ENCODE measurements at places on chromosomes 5 and 9.

GRCh38 chr5:112492291-112492690, 73.2 kb upstream of the EPB41L4A start:
- peak; percentile 5 for DNase-seq

GRCh38 chr9:127428348-127428747, 4.2 kb downstream of the ZNF79 start:
- DNase-seq = no peak

- no peak for DNase-seq
These were observed 110.6 kb upstream of the FER start for GRCh38 chr5:108637134-108637533.

- DNase-seq = peak; percentile 41
These were observed 59.5 kb downstream of the HSPA4 start for GRCh38 chr5:133111299-133111698.

DNA sequence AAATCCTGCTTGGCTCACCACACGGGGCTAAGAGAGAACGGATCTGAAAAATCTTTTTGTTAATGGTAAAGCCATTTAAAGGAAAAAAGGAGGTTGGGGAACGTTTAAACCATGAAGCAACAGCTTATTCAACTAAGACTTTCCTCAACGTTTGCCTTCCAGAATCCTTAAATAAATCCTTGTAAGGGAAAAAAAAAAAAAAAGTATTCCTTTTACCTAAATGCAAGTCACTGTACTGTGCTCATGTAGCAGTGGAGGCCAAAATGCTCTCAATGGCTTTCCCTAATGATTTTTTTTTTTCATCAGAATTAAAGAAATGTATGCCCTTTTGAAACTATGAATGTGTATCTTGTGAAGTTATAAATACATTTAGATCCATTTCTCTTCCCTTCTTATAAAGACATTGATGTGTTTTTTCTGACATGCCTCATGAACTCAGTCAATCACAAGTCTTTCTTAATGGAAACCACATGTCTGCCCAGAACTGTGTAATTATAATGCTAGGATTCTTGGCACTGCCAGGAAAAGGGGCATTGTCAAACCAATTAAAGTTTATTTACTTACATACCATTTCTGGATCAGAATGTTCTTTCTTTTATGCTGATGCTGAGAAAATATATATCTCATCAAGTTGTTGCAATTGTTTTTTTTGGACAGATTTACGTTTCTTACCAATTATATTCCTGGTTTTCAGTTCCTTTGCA, 107.5 kb downstream of the EBF1 start:
- peak; percentile 92 for DNase-seq

DNA sequence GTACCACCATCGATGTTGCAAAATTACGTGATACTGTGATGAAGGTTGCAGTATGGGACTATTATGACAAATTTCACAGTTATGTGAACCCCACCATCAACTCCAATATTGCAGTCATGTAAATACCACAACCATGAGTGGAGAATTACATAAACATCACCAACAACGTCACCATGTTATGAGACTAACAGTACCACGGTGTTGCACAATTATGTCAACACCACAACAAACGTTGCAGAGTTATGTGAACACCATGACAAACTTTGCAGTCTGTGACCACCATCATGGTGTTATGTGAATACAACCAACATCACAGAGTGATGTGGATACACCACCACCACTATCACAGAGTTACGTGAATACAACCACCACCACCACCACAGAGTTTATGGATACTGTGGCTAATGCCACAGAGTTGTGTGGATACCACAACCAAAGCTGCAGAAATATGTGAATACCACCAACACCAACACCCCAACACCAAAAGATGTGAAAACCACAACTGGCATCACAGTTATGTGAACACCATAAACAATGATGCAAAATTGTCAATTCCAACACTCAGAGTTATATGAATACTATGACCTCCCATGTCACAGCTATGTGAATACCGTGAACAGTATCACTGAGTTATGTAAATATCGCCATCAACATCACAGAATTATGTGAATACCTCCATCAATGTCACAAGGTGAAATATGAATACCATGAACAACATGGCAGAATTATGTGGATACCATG, 62.4 kb downstream of the SHC3 start:
- no peak for DNase-seq

GRCh38 chr5:127418974-127419682, 98.3 kb upstream of the PRRC1 start:
- no peak for DNase-seq

DNA sequence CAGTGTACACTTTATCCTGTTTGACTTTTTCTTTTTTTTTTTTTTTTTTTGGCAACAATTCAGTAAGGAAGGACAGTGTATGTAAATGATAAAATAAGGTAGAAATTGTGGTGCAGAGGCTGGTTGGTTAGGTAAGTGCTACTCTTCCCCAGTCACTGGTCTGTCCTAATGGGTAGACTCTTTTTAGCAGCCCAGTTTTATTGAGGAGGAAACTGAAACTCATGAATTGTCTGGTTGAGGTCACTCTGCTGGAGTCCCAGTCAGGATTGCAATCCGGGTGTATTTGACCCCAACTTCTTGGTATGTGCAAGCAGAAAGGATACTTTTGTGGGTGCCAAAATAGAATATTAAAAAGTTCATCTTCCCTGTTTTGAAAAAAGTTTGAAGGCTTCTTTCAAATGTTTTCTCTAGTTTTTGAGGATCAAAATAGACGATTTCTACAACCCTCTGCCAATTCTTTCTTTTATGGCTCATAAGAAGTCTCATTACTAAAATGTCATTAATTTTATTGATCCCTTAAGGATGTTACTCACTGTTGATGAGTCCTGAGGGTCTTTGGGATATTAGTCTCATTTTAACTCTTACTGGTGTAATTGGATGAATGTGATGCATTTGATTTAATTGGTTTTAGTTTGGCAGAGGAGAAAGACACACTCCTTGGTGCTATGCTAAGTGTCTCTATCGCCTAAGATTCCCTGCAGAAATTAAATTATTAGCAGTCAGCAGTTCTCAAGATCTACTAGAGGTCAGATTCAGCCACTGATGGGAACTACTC, 171.9 kb downstream of the KDM4C start:
- DNase-seq = no peak

- no peak for DNase-seq
These were observed 43.1 kb downstream of the LHX2 start for GRCh38 chr9:124054582-124055227.

DNA sequence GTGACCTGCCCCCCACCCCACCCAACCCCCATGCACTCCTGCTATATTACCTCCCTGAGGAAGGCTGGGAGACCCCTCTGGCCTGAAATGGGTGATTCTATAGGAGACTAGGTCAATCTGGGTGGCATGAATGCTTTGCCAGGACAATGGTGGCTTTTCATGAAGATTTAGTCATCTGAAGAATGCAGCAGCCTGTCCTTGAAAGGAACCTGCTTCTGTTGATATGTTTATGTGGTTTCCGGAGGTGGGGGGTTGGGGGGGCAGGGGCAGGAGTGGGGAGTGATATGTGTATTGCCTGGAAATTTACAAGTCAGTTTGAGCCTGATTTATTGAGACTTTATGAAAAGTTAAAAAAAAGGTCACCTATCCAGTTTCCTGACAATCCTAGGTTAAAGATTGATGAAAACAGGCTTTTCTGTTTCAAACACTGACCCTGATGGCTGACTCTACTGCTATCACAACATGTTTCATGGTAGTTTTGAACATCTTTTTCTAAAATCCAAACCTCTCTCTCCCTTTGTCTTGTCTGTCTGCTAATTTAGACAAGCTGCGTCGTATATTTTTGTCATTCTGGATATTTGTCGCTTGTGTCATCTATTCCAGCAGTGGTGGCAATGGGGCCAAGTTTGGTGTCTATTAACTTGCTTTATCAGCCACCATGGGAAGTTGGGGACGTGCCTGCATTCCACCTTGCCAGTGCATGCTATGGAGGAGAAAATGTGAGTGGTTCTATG, 153.7 kb upstream of the EGFLAM start:
- DNase-seq = no peak

DNA sequence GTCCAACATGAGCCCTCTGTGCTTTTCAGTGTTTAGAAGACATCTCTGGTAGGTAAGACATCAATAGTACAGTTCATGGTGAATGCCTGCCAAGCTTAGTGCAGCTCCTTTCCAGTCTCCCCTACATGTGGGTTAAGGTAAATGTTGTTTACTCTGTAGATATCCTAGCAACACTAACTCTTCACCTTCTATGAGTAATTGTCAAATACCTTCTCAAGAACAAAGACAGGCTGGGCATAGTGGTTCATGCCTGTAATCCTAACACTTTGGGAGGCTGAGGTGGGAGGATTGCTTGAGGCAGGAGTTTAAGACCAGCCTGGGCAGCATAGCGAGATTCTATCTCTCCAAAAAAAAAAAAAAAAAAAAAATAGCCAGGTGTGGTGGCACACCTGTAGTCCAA, 18.7 kb upstream of the RASGRF2 start:
- no peak for DNase-seq

DNA sequence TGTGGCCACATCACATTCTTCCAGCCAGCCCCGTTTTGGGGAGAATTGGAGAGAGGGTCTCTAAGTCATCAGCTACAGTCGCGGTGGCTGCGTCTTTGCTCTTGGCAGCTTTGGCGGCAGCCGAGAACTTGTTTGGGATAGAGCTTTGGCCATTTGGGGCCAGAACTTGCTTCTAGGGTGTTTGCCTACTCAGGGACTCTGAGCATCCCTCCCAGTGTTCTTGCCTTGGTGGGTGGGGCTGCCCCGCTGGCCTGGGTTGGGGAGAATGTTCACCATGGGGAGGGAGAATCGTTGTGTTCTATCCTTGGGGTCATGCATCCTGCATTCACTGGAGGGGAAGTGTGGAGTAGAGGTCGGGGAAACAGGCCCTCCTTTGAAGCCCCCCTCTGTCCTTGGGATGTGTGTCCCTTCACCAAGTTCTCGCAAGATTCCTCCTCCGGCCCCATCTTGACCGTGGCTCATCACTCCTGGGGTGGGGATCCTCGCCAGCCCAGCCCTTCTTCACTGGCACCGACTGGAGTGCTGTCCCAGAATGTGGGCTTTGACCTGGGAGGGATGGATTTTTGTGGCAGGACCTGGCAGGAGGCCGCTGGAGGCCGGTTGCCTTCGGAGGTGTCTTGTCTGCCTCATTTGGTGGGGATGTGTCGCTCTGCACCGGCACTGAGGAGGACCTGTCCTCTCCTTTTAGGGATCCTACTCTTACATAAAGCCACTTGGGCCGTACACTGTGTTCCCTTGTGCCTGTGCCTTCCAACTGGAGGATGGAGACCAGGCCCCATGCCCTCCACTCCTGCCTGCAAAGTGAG, 3.5 kb downstream of the PHF2 start:
- DNase-seq = no peak

GRCh38 chr9:91777292-91777830, 172.7 kb downstream of the ROR2 start:
- no peak for DNase-seq

- DNase-seq = no peak
These were observed 8.1 kb downstream of the TNFAIP8 start for GRCh38 chr5:119363936-119364335.

- no peak for DNase-seq
These were observed 279.7 kb downstream of the EBF1 start for GRCh38 chr5:158819840-158820620.

DNA sequence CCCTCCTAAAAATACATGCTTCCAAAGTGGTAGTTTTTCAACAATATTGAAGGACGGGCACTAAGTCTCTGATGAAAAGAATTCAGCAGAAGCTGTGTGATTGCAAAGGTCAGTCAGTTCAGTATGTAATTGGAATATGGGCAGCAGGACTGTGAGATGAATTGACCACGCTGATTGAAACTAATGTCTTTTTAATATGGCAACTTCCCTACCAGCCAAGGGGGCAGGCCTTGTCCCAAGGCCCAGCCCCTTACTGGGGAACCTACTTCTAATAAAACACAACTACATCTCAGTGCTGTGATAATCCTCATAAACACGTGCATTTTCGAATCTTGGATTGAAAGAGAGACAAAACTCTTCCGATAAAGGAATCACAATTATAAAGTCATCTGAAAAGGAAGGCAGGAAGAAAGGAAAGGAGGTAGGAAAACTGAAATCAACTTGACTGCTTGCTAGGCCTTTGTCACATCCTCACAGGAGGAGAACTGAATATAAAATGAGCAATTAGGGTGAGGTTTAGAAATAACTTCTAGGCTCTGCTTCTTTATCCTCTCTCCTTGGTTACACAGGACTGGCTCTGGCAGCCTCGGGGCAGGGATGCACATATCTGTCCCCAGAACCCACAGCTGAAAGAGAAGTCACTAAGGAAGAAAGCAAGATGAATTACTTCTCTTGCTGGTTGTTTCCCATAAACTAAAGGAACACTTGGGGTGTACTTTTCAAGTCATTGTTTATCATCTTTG, 281.9 kb downstream of the GLIS3 start:
- no peak for DNase-seq

DNA sequence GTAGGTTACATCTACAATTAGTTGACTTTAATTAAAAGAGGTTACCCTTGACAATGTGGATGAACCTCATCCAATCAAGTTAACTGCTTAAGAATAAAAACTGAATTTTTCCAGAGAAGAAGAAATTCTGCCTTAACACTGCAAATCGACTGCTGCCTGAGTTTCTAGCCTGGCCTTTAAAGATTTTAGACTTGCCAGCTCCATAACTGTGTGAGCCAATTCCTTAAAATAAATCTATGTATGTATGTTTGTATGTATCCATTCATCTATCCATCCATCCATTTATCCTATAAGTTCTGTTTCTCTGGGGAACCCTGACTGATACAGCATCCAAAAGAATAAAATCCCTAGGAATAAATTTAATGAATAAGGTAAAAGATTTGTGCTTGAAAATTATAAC, 136.1 kb downstream of the TMEM38B start:
- DNase-seq = no peak

DNA sequence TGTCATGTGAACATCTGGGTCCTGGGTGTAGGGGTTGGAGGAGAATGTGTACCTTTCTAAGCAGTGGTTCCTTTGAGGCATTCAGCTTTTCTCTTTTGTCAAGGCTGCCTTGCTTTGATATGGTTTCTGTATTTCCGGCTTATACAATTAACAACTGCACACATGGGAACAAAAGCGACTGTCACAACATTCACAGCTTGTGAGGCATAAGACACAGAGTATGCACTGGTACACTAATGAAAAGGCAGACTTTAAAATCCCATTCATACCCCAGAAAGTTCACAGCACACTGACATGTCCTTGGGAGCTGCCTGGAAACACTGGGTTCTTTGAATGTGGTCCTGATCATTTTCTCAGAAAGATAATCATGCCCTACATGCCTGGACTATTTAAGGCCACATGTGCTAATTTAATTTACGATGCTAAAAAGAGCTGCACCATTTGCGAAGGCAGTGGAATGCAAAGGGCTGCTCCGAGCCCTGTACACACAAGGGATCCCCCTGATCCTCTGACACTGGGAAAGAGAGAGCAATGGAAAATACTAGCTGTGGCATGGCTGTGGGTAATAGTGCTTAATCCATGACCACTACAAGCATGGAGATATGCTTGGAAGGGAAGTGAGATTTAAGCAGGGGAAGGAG, 131.8 kb downstream of the EFNA5 start:
- DNase-seq = no peak
